ENCODE measurements at places on chromosomes 2 and 18. TPM values are rescaled to one million over a fixed set of nuclear protein-coding genes. Genes with fewer than 3 reads are reported as not detected.

Gene COLEC11
- 5.4 TPM for total RNA-seq

Gene SP9
- total RNA-seq: not detected

Gene ZSCAN30
- 29.5 TPM for total RNA-seq

Gene ZRANB3
- 8.8 TPM for total RNA-seq

Gene CYS1
- total RNA-seq: 0.92 TPM

Gene HOXD10
- not detected for total RNA-seq

Gene TEKT4
- not detected for total RNA-seq

Gene CFAP65
- total RNA-seq: 0.07 TPM

Gene RGPD4
- total RNA-seq: not detected

Gene RAPGEF4
- 21.2 TPM for total RNA-seq

Gene TBR1
- total RNA-seq: 0.48 TPM

Gene SOCS6
- total RNA-seq: 17.5 TPM

Gene LOXL3
- 23.7 TPM for total RNA-seq

Gene PLA2R1
- 0.09 TPM for total RNA-seq

Gene PECR
- total RNA-seq: 12.8 TPM

Gene EFHD1
- 8.0 TPM for total RNA-seq

Gene PRSS56
- not detected for total RNA-seq

Gene MPV17
- 56.3 TPM for total RNA-seq

Gene LIPG
- 1.5 TPM for total RNA-seq

Gene KCNG2
- total RNA-seq: not detected

Gene RNF144A
- 23.2 TPM for total RNA-seq

Gene LRATD1
- total RNA-seq: 1.5 TPM

Gene ACVR2A
- 12.4 TPM for total RNA-seq

Gene CCDC85A
- total RNA-seq: 8.1 TPM

Gene HOXD12
- not detected for total RNA-seq

Gene HOXD1
- not detected for total RNA-seq

Gene IL1RL1
- total RNA-seq: not detected

Gene METAP1D
- total RNA-seq: 4.0 TPM

Gene ZNF236
- 7.2 TPM for total RNA-seq
